ENCODE measurements at places on chromosomes 16 and 17.

GRCh38 chr17:75881678-75882454 is 3.5 kb upstream of the TRIM47 start:
- DNase-seq = no peak

DNA sequence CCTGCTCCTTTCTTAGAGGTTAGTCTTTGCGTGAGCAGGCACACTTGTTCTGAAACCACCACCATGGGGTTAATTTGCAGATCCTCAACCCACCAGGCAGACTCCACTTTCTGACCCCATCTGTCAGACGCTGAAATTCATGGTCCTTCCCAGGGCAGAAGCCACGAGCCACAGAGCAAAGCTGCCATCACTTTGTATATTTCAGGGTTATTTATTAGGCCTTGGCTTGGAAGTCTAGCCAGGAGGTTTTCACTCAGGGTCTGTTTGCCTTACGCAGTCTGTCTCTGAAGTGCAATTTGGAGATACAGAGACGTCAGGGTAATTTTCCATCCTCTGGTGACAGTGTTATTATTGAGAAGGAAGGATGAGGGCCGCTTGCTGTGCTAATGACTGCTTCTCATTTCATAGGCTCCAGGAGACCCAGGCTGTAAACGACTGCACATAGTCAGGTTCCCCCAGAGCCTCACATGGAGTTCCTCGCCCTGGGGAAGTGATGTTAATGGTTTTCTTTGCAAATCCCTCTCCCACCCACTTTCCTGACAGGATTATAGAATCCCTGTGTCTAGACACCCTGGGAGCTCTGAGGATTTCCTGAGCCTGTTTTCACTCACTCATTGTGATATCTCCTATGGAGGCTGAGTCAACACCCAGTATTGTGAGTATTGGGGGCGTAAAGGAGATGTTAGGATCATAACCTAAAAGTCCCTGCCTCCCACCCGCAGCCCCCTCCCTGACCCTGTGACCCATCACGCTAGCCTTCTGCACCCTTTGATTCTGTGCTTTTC is 269.0 kb downstream of the ABCC12 start:
- DNase-seq = no peak

- DNase-seq = no peak
Observed at GRCh38 chr16:14338236-14338635, 267.1 kb downstream of the MRTFB start.

GRCh38 chr16:27430923-27431484 is 29.0 kb downstream of the IL21R start:
- DNase-seq = no peak

DNA sequence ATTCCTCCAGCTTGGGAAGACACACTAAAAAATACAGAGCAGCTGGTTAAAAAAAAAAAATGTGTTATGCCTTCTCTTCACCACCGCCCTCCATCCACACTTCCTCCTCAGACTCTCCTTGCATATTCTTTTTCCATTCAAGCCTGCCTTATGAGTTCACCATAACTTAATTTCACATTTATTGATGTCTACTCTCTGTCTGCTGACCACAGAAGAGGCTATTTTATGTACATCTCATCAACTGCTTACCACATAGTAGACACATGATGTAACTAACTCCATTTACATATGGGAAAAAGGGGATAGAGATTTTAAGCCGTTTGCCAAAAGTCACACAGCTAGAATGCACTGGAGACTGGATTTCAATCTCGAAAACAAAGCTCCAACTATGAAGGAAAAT is 409.8 kb downstream of the CDH11 start:
- DNase-seq = no peak

DNA sequence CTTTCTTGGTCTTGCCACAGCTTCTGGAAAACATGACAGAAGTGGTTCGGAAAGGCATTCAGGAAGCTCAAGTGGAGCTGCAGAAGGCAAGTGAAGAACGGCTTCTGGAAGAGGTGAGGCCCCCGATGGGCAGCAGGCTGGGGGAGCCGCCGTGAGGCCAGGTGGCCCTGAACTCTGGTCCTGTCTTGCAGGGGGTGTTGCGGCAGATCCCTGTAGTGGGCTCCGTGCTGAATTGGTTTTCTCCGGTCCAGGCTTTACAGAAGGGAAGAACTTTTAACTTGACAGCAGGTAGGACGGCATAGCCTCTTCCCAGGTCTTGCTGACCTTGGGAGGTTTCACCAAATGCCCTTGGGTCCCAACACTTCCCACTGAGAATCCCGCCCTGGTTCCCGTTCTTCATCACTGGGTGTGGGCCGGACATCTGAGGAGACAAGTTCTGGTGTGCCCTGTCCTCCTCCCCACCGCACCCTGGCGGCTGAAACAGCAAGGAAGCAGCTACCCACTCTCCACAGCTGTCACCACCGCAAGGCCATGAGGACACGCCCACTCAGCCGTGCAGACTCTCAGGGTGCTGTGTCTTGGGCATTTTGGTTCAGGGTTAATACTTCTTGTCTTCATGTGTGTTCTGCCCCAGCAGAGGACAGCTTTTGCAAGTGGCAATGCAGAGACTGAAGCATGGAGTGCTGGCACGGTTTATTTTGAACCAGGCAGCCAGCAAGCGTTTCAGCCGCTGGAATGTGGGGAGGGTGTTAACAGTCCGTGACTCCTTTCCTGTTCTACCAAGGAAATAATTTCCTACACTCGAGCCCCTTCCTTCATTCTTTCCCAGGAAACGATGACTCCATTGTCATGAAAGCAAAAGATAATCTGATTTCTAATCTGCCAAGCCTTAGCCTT is 21.4 kb downstream of the NTAN1 start:
- no peak for DNase-seq

GRCh38 chr17:81384929-81385319 is 10.3 kb upstream of the BAHCC1 start:
- DNase-seq = no peak

DNA sequence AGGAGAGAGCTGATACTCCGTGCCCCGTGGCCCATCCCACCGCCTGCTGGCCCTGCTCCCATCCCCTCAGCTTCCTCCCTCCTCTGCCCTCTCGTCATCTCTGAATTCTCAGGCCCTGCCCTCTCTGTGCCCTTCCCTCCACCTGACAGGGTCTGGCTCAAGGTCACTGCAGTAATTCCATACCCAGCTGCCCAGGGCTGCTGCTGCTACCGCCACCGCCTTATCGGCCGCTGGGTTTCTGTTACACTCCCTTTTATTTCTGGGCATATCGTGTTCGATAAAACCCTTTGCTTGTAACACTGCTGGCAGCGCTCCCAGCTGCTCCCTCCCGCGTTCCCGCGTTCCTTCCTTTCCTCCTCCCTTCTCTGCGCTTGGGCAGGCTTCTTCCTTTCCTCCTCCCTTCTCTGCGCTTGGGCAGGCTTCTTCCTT is 1.2 kb downstream of the EPN3 start:
- no peak for DNase-seq

- DNase-seq = no peak
Observed at GRCh38 chr16:72099377-72099818, 5.8 kb downstream of the DHX38 start.

GRCh38 chr17:8155231-8155995 is 3.2 kb upstream of the PER1 start:
- no peak for DNase-seq

GRCh38 chr17:69188064-69188463 is 40.6 kb downstream of the ABCA10 start:
- no peak for DNase-seq

DNA sequence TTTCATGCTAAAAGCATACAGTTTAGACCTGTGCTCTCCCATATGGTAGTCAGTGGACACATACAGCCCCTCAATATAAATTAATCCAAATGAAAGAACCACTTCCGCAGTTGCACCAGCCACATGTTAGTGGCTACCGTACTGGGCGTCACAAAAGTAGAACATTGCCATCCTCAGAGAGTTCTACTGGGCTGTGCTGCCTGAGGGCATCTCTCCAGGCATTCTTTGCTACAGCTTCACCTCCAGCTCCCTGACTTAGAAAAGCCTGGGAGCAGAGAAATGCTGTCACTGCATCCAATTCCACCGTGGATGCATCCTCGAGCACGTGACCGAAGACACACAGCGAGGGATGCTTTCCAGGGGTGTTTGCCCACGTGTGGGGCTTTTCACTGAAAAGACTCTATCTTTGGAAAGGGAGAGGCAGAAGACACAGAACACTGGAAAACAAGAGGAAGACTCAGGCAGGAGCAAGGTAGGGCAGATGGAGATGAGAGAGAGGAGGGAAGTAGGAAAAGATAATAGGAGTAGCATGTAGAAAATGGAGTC is 86.4 kb downstream of the GAS7 start:
- no peak for DNase-seq

GRCh38 chr16:71648921-71649320 is 22.9 kb downstream of the MARVELD3 start:
- DNase-seq = no peak

DNA sequence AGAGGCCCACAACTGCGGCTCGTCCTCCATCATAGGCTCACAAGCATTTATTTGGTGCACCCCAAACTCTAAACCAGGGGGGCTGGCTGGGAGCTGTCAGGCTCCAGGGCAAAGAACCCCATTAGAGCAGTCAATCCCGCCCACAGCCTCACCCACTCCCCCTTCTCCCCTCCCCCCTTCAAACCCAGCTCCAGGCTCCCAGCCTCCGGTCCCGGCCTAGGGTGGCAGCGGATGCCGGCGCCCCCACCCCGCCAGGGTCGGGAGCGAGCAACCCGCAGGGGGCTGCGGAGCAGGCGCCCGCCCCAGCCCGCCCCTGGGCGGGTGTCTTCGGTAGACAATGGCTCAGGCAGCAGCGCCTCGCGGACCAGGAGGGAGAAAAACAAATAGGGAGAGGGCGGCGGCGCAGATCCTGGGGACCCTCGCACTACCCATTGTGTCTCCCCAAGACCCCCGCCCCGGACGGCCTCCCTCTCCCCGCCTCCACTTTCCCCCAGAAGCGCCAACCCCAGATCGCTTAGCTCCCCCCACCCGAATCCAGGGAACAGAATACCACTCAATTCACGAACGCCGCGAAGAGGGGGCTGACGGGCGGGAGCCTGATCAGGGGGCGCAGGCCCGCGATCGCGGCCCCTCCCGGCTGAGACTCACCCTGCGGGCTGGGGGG is 572 bp downstream of the FAM171A2 start:
- DNase-seq = no peak

DNA sequence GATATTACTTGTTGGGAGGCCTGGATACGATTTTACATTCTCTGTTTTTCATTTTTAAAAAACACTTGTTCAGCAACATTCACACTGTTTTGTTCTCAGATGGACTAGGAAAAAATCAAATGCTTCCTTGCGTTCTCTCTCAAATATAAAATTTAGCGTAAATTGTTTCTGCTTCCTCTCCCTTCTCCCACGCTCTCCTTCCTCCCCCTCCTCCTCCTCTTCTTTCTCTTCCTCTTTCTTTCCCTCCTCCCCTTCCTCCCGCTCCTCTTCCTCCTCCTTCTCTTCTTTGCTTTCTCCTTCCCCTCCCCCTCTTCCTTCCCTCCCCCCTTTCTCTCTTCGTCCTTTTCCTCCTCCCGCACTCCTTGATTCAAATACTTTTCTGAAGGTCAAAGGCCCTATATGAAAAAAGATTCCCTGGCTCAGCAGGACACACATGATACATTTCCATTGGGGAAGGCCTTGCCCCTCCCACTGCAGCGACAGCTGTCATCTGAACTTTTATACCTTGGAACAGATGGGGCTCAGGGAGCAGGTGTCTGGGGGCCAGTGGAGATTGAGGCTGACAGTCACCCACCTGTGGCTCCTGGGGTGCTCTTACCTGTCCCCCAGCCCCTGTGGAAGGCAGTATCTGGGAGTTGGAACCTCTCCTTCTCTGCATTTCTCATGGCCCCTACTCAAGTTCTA is 99.4 kb upstream of the SDK2 start:
- no peak for DNase-seq

- DNase-seq = no peak
Observed at GRCh38 chr17:31838636-31839225, 20.3 kb downstream of the COPRS start.

GRCh38 chr16:89742948-89743347 is 21.6 kb downstream of the ZNF276 start:
- DNase-seq = no peak
